ENCODE measurements at places on chromosomes 7 and 10. TPM values are rescaled to one million over a fixed set of nuclear protein-coding genes. Genes with fewer than 3 reads are reported as not detected.

WDR86 gene
- total RNA-seq = 1.1 TPM

CEP55 gene
- 9.5 TPM for total RNA-seq

AGMO gene
- 0.85 TPM for total RNA-seq

DNA sequence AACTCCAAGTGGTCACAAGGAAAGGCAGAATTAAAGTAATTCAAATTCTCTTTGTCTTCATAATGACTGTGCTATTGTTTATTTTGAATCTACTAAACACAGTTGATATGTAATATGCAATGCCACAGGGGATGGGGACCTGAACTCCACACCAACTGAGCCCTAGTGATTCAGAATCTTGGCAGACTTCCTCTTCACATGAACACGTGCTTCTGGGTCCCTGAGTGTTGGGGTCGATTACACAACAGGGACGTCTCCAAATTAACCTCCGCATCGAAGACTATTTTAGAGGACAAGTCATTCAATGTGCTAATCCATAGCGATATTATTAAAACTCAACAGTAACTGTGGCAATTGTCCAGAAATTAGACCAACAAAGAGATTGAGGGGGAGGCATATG, 95.3 kb upstream of the CARD11 start:
- H3K27me3 ChIP-seq = peaks cover 25% of the 10 kb centered on the region
- no peaks in the 10 kb centered on the region for H3K36me3 ChIP-seq
- H3K4me3 ChIP-seq = no peak overlapping the region
- no peak overlapping the region for H3K27ac ChIP-seq
- H3K4me1 ChIP-seq = no peaks in the 10 kb centered on the region

GRCh38 chr7:150854066-150855000, 2.0 kb downstream of the AOC1 start:
- DNase-seq = no peak
- H3K4me1 ChIP-seq = no peaks in the 10 kb centered on the region
- H3K4me3 ChIP-seq = no peak overlapping the region
- H3K36me3 ChIP-seq = no peaks in the 10 kb centered on the region
- H3K27ac ChIP-seq = no peak overlapping the region

DNA sequence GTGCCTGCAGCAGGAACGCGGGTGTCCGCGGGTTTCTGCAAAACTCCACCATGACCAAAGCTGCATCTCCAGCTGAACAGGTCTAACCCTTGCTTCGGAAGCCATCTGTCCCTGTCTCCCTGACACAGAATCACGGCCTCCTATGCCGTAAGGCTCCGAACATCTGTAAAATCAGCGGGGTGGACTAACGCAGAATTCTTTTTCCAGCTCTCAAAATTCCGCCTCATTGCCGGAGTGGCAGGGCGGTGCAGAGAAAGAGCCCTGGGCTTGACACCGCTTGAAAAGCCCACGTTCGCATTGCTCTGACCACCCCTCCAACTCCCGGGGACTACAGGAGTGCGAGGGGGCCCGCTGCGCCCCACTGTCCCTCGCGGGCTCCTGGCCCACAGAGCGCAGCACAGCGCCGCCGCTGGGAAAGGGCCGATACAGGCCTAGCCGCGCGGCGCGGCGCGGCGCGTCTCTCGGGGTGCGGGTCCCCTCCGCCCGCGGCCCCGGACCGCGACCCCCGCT, 409 bp downstream of the DNMBP start:
- DNase-seq = peak; percentile 65
- H3K4me3 ChIP-seq = peak overlapping the region; percentile 75
- peaks cover 8% of the 10 kb centered on the region for H3K4me1 ChIP-seq
- H3K36me3 ChIP-seq = no peaks in the 10 kb centered on the region
- peak overlapping the region; percentile 77 for H3K27ac ChIP-seq
- H3K27me3 ChIP-seq = no peaks in the 10 kb centered on the region

DNA sequence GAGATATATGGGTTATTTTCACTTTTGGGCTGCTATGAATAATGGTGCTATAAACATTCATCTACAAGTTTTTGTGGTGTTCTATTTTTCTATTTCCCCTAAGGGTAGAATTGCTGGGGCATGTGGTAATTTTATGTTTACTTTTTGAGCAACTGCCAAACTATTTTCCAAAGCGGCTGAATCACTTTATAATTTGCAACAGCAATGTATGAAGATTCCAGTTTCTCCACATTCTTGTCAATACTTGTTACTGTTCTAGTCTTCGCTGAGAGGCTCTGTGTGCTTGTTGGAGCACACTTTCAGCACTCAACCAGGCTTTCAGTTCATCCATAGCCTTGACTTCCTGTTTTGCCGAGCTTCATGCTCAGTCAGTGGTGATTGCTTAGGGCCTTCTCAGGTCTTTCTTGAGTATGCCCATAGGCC, 39.0 kb downstream of the ADK start:
- peaks cover 29% of the 10 kb centered on the region for H3K4me1 ChIP-seq
- H3K27me3 ChIP-seq = no peaks in the 10 kb centered on the region
- peak overlapping the region; percentile 87 for H3K27ac ChIP-seq
- no peak overlapping the region for H3K4me3 ChIP-seq
- peak; percentile 37 for DNase-seq
- no peaks in the 10 kb centered on the region for H3K36me3 ChIP-seq

DNA sequence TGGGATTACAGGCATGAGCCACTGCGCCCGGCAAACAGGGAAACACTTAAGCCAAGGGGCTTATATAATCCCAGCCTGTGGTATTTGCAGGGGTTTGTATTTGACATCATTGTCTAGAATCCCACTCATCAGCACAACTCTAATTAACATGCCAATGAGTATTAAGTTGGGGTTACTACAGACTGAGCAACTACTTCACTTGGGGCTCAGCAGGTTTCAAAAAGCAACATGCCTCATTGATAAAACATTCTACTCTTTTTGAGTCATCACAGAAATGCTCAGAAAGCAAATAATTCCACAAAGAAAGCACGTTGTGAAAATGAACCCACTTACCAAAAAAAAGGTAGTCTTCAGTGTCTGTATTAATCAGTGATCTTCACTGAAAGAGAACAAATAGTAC, 236.9 kb upstream of the CELF2 start:
- no peaks in the 10 kb centered on the region for H3K36me3 ChIP-seq
- peaks cover 3% of the 10 kb centered on the region for H3K4me1 ChIP-seq
- DNase-seq = no peak
- no peak overlapping the region for H3K4me3 ChIP-seq
- H3K27ac ChIP-seq = no peak overlapping the region

DNA sequence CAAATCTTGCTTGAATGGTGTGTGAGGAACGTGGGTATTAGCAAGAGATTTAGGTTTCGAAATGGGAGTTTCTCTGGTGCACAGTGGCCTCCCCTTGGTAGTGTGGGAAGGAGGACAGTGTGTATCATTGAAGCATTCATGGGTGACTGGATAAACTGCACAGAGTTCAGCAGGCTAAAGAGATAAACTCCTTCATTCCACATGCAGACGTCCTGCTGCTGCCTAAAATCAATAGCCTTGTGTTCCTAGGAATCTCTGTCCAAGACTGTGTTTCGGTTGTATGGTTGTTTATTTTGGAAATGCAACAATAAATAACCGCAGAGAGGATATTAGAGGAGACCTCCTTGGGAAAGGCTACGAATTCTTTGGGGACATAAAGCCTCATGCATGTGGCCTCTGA, 100.9 kb upstream of the FAM171A1 start:
- no peak overlapping the region for H3K4me3 ChIP-seq
- no peak for DNase-seq
- H3K27me3 ChIP-seq = peaks cover 16% of the 10 kb centered on the region

DNA sequence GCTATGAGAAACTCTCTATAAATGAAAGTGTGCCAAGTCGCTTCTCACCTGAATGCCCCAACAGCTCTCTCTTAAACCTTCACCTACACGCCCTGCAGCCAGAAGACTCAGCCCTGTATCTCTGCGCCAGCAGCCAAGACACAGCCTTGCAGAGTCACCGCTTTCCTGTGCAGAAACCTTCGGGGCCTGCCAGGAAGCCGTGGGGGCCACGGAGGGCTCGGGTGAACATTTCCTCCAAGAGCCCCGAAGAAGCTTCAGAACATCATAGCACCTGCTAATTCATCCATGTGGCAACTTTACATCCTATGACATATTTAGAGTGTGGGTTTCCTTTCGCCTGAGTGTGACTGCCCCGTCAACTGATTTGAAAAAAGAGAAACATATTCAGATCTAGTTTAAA, 55.7 kb upstream of the PRSS58 start:
- no peaks in the 10 kb centered on the region for H3K27me3 ChIP-seq
- no peak overlapping the region for H3K4me3 ChIP-seq
- no peak overlapping the region for H3K27ac ChIP-seq

- H3K4me1 ChIP-seq = no peaks in the 10 kb centered on the region
- H3K36me3 ChIP-seq = peaks cover 20% of the 10 kb centered on the region
- no peak overlapping the region for H3K27ac ChIP-seq
- no peaks in the 10 kb centered on the region for H3K27me3 ChIP-seq
Observed at GRCh38 chr7:128053023-128053422, 21.8 kb upstream of the LRRC4 start.

GRCh38 chr10:34295142-34295548, 520.0 kb downstream of the PARD3 start:
- no peaks in the 10 kb centered on the region for H3K4me1 ChIP-seq
- no peak overlapping the region for H3K4me3 ChIP-seq
- no peak overlapping the region for H3K27ac ChIP-seq
- DNase-seq = no peak
- no peaks in the 10 kb centered on the region for H3K27me3 ChIP-seq

- no peak overlapping the region for H3K27ac ChIP-seq
- no peaks in the 10 kb centered on the region for H3K4me1 ChIP-seq
- no peaks in the 10 kb centered on the region for H3K36me3 ChIP-seq
- DNase-seq = no peak
Observed at GRCh38 chr10:131088619-131089018, 222.9 kb downstream of the TCERG1L start.

Data from left lung (tissue), 14 donors.